ENCODE measurements at places on chromosomes 16 and 17.

GRCh38 chr16:12026741-12027490, 50.4 kb downstream of the SNX29 start:
- DNase-seq = no peak

DNA sequence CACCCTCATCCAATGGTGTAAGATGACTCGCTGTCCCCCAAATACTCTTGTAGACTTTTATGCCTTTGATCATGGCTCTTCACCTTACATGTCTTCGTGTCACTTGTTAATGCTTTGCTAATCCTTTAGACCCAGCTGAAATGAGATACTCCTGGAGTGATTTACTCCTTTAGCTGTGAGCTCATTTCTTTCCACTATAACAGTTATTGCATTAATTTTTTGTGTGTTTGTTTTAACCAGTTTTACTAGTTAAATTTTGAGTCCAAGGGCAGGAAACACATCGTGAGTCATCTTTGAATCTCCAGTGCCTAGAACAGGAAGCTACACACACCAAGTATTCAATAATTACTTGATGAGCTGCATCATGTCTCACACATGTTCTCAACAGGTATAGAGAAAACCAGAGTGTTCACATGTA, 6.5 kb upstream of the CTCF start:
- DNase-seq = no peak

DNA sequence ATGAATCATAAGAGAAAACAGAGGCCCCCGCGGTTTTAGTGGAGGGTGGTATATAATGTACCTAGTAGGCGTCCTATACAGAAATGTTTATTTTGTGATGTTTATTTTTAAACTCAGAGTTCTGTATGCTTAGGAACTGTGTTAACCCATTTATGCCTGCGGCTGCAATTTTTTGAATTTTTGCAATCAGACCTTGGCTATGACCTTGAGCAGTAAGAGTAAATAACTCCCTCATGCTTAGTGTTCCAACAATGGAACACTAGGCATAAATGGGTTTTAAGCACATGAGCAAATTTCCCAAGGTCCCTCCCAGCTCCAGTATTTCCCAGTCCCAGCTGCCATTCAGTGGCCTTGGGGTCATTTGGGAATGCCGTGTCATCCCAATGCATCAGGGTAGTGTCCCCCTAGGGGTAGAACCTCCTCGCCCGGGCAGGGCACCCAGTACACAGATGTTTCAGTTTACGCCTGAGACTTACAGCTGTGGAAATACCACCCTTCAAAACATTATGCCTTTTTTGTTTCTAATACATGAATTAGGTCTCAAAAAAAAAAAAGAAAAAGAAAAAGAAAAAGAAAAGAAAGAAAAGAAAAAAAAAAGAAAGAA, 605.8 kb upstream of the CDH11 start:
- DNase-seq = no peak

DNA sequence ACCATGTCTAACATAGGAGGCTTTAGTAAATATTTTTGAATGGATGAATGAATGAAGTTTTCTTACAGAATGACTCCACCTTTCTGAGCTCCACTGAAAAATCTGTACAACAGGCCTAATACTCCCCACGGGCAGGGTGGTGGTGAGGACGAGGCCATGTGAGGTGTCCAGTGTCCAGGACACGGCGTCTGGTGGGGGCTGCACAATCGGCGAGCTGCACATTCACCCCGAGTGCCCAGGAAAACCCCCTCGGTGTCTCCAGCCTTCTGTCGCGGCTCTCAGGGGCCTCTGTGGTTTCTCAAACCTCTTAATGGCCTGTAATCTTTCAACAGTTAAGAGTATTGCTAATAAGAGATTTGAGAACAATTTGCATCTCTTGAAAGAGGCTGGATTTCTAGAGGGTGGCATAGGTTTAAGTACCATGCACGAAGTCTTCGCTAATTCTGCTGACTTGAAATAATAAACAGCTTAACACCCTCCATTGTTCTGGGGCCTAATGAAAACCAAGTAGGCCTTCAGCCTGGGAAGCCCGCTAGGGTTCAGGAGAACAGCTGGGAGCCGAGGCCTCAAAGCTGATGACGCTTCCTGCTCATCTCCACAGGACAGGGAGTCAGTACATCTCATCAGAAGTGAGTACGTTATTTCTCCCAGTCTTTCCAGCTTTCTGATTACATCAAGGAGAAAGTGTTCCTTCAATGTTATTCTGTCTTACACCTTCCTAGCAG, 304.6 kb upstream of the FOXF1 start:
- no peak for DNase-seq

DNA sequence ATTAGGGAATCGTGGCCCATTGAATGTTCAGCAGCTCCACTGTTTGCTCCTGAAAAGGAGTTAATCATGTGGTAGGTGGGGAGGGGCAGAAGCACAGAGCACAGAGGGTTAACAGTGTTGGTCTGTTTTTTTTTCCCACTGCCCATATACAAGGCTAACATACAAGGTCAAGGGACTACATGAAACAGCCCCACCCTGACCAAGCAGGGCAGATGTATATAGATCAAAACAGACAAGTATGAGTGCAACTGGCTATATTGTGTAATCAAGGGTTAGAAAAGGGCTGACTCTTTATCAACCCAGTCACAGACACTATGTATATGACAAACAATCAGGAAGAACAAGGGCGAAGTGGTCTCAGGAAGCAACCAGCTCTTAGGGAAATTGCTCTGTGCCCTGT, 186.6 kb upstream of the CDH11 start:
- DNase-seq = no peak

- no peak for DNase-seq
Measured at GRCh38 chr17:75983501-75984181, 4.6 kb downstream of the TEN1 start.

DNA sequence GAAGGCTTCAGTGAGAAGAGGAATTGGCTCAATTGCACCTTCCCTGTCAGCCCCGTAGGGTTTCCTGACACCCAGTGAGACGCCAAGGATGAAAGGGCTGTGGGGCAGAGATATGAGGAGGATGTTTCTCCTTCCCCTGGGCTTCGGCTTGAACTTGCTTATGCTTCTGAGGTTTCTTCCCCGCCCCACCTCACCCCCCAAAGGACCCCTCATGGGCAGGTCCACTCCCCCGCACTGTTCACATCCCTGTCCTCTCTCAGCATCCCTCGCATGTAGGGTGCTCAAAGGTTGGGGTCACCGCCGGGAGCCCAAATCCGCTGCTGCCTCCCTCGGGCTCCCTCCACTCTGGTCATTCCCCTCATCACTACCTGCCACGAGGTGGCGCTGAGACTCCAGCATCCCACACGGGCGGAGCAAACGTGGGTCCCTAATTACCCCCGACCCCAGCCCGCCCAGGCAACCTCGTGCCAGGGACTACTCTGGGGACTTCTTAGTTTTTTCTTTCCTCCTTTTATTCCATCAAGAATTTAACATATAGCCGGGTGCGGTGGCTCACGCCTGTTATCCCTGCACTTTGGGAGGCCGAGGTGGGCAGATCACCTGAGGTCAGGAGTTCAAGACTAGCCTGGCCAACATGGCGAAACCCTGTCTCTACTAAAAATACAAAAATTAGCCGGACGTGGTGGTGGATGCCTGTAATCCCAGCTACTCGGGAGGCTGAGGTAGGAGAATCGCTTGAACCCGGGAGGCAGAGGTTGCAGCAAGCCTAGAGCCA, 3.3 kb upstream of the TRARG1 start:
- DNase-seq = no peak

DNA sequence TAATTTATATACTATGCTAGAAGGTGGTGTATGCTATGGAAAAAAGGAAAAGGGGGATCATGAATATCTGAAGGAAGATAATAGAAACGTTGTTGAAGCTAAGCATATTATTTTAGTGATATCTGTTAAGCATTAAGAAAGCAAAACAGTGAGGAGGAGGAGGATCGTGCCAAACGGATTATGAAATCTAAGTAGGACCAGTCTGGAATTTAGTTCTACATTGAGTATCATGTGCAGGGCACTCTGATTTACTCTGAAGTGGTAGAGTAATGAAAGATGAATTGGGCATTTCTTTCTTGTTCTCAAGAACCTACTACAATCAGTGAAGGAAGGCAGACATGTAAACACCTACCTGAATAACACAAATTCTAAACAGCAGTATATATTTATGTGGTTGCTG, 195.3 kb downstream of the CYB561 start:
- no peak for DNase-seq

DNA sequence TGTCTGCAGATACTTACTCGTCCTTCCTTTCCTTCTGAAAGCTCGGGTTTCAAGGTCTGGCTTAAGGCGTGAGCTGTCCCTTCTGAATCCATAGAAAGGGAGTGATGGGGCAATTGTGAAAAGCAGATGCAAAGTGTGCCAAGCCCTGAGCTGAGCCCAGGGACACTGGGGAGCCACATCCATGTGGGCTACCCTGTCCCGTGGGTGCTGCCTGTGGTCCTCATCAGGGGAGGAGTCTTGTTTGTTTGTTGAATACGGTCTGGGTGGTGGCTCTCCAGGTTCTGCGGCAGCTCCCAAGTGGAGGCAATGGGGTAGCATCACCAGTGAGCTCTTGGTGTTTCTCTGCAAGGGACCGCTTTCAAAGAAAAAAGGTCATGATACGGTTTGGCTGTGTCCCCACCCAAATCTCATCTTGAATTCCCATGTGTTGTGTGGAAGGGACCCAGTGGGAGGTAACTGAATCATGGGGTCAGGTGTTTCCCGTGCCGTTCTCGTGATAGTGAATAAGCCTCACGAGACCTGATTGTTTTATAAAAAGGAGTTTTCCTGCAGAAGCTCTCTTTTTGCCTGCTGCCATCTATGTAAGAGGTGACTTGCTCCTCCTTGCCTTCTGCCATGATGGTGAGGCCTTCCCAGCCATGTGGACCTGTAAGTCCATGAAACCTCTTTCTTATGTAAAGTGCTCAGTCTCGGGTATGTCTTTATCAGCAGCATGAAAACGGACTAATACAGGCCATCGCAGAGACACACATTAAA, 1.0 kb upstream of the ALG1 start:
- no peak for DNase-seq

GRCh38 chr16:8915722-8916301, 33.7 kb downstream of the LITAFD start:
- DNase-seq = no peak

DNA sequence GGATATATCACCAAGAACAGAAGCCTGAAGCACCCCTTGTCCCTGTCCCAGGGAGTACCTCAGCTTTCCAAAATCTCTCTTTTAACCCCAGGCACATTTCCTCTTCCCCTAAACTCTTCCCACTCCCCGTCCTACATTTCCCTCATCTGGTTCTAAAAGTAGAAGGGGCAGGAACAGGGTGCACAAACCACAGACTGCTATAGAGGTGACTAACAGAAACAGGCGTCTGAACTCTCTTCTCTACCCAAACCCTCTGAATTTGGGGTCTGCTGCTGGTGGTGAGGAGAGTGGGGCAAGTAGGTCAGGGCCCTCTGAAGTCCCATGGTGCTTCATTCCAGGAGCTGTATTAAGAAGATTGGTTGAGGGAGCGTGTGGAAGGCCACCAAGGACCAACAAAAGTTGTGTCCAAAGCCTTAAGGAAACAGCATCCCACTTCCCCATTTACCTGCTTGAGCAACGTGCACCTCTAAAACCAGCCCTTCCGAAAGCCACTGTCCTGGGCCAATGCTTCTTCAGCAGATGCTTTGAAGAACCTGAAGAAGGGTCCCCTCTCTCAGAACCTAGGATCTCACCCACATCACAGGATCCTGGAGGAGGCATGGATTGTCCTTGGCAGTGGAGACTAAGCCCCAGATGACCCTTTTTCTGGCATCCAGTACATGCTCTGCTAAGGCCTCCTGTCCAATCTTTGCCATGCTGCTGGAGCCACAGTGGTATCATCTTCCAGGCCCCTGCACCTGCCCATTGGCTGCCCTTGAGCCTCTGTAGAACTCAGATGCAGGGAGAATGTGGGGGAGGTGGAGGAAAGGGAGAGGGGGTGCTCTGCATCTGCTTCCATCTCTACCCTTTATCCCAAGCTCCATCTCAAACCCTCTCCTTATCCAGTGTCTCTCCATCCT, 5.7 kb upstream of the NR1D1 start:
- DNase-seq = no peak

- no peak for DNase-seq
Measured at GRCh38 chr16:78460428-78460827, 361.0 kb downstream of the WWOX start.

- DNase-seq = no peak
Measured at GRCh38 chr17:38590988-38591758, 14.6 kb downstream of the SRCIN1 start.

DNA sequence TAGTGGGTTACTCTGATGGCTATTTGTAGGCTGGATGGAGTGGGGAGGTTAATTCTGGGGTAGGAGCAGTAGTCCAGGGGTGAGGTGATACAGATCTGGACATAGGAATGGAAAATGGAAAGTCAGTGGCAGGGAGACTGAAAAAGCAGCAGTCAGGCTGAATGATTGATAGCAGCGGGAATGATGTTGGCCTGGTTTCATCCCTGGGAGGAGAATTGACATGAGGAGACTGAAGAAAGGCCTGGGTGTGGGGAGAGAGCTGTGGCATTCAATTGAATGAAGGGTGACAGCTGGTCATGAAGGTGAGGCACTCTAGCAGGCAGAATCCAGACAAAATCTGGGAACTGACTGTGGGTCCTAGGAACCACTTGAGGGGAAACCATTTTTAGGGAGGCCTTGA, 34.7 kb upstream of the CLEC18A start:
- DNase-seq = no peak

GRCh38 chr17:4641297-4642195, at the start of gene ALOX15:
TSS of gene ALOX15 (minus strand) at chr17:4641678. CDS start at chr17:4641651, 27 bp downstream.
- no peak for DNase-seq

- no peak for DNase-seq
Measured at GRCh38 chr16:75244225-75244809, 7.1 kb downstream of the BCAR1 start.

DNA sequence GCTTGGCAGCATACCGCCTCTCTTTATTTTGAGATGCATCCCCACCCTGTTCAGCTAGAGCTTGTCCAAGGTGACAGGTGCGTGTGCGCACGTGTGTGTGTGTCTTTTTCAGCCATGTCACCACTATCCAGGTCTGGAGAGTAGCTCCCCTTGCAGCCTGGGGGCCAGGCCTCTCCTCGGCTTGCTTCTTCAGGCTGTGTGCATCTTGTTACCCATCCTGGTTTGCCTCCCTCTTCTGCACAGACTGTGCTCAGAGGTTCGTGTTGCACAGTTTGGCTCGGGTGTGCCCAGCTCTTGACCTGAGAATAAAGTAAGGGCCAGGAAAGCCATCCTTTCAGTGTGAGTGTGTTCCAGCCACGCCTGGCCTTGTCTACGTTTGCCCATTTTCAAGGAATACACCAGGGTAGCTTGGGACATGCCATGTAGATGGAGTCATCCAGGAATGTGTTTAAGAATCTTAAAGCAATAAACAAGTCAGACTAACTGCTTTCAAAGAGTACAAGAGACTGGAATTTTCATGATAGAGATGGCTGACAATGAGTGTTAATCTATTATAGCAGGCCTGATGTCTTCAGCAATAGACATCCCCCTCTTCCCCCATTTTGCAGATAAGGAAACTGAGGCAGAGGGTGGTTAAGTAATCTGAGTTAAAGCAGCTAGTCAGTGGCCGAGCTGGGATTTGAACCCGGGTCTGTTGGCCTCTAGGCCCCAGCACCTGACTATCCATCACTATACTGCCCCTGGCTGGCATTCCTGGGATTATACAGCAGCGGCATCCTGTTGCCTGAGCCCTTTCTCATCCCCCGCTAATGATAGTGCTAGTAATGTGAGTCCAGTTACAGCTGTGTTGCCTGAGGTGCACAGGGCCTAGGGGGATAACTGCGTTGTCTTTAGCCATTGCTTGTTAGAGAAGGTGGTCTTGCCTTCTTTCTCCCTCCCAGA, 77.9 kb downstream of the KSR1 start:
- DNase-seq = no peak

Data from right renal pelvis (tissue), 4 donors.